ENCODE measurements at places on chromosomes 16 and 17.

GRCh38 chr16:10154389-10154788 is 27.8 kb downstream of the GRIN2A start:
- peaks cover 12% of the 10 kb centered on the region for H3K27me3 ChIP-seq
- no peak overlapping the region for H3K27ac ChIP-seq
- H3K36me3 ChIP-seq, result no peaks in the 10 kb centered on the region
- no peak overlapping the region for H3K4me3 ChIP-seq

GRCh38 chr16:73408311-73408710 is 360.4 kb upstream of the ZFHX3 start:
- peaks cover 9% of the 10 kb centered on the region for H3K4me1 ChIP-seq
- H3K4me3 ChIP-seq, result no peak overlapping the region
- no peak for DNase-seq
- peaks cover 10% of the 10 kb centered on the region for H3K27me3 ChIP-seq
- H3K36me3 ChIP-seq, result no peaks in the 10 kb centered on the region
- no peak overlapping the region for H3K27ac ChIP-seq

GRCh38 chr16:86307514-86307903 is 202.8 kb upstream of the FOXF1 start:
- no peak overlapping the region for H3K4me3 ChIP-seq
- no peaks in the 10 kb centered on the region for H3K36me3 ChIP-seq
- DNase-seq, result no peak
- H3K27me3 ChIP-seq, result peaks cover 25% of the 10 kb centered on the region
- peaks cover 4% of the 10 kb centered on the region for H3K4me1 ChIP-seq
- no peak overlapping the region for H3K27ac ChIP-seq

- H3K27me3 ChIP-seq, result no peaks in the 10 kb centered on the region
- DNase-seq, result no peak
- H3K4me3 ChIP-seq, result no peak overlapping the region
- H3K36me3 ChIP-seq, result no peaks in the 10 kb centered on the region
Measured at GRCh38 chr16:72836985-72837384, 210.9 kb downstream of the ZFHX3 start.

GRCh38 chr16:78364556-78364880 is 265.1 kb downstream of the WWOX start:
- DNase-seq, result no peak
- peaks cover 15% of the 10 kb centered on the region for H3K27me3 ChIP-seq
- H3K4me3 ChIP-seq, result no peak overlapping the region
- no peaks in the 10 kb centered on the region for H3K36me3 ChIP-seq
- peaks cover 12% of the 10 kb centered on the region for H3K4me1 ChIP-seq

DNA sequence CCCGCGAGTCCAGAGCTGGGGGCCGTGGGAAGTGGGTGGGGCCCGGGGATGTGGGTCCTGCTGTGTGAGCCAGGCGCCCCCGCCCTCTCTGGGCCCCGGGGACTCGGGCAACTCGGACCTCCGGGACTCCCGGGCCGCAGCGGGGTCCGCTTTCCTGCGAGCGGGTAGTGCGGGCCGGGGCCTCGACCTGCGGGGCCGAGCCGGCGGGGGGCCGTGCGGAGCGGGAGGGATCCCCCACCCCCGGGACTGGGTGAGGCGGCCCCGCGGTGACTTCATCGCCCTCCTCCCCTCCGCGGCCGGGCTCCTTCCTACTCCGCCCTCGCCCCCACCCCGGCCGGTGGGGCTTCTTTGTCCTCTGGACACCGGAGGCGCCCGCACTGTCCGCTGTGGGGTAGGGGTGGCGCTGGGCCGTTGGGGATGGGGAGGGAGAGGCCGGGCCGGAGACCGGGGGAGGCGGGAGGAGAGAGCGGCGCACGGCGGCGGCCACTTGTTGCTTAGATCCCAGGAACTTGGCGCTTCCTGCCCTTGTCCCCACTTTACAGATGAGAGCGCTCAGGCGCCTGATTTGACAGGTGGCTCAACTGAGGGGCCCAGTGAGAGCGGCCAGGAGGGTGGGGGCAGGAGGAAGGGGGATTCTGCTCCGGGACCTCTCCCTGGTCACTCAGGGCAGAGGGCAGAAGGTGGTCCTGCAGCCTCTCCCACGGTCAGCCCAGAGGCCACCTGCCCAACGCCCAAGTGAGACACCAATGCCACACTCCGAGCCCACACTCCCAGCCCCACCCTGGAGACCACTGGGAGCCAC is 874 bp downstream of the CMTM3 start:
- H3K4me1 ChIP-seq, result peaks cover 33% of the 10 kb centered on the region
- no peak overlapping the region for H3K27ac ChIP-seq
- H3K36me3 ChIP-seq, result peaks cover 7% of the 10 kb centered on the region
- peak overlapping the region; percentile 67 for H3K4me3 ChIP-seq

GRCh38 chr17:19979917-19980770 is 2.5 kb upstream of the AKAP10 start:
- no peak overlapping the region for H3K4me3 ChIP-seq
- H3K27ac ChIP-seq, result no peak overlapping the region
- H3K4me1 ChIP-seq, result peaks cover 19% of the 10 kb centered on the region
- no peak for DNase-seq

GRCh38 chr17:4008441-4009185 is 44.4 kb upstream of the ATP2A3 start:
- peaks cover 27% of the 10 kb centered on the region for H3K36me3 ChIP-seq
- peaks cover 25% of the 10 kb centered on the region for H3K4me1 ChIP-seq
- H3K27ac ChIP-seq, result no peak overlapping the region

DNA sequence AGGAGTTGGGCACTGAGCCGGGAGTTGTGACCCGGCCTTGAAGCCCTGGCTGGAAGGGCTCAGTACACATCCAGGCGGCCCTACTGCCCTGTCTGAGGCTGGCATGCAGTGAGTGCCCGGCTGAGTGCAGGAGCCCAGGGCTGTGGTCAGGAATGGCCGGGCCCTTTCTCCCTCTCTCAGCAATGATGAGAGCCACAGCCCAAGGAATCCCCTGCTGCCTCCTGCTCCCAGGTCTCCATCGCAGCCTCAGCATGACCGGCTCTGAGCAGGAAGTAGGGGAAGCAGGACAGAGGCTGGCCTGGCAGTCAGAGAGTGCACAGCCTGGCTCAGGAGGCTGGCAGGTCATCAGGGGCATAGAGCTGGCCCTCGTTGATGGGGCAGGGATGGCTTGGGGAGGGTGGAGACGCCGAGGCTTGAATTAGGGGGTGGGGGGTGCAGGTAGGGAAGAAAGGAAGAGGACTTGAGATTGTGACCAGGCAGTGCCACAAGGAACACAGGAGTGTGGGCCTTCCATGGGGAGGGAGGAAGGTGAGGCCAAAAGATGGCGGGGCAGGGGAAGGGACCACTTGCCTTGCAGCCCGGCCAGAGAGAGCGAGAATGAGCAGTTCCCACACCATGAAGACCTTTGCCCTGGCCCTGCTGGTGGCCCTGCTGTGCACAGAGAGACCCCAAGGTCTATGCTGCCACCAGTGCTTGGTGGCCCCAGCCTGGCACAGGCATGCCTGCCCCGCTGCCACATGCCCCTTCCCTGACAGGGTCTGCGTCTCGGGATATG is 32.1 kb upstream of the KRT17 start:
- H3K4me1 ChIP-seq, result peaks cover 47% of the 10 kb centered on the region
- no peaks in the 10 kb centered on the region for H3K27me3 ChIP-seq
- no peak overlapping the region for H3K4me3 ChIP-seq
- DNase-seq, result no peak
- no peaks in the 10 kb centered on the region for H3K36me3 ChIP-seq
- peak overlapping the region; percentile 95 for H3K27ac ChIP-seq

GRCh38 chr17:20273741-20274500 is 193.4 kb downstream of the LGALS9B start:
- DNase-seq, result no peak
- H3K27ac ChIP-seq, result peak overlapping the region; percentile 39
- H3K4me3 ChIP-seq, result no peak overlapping the region
- peaks cover 7% of the 10 kb centered on the region for H3K36me3 ChIP-seq
- peaks cover 27% of the 10 kb centered on the region for H3K4me1 ChIP-seq

DNA sequence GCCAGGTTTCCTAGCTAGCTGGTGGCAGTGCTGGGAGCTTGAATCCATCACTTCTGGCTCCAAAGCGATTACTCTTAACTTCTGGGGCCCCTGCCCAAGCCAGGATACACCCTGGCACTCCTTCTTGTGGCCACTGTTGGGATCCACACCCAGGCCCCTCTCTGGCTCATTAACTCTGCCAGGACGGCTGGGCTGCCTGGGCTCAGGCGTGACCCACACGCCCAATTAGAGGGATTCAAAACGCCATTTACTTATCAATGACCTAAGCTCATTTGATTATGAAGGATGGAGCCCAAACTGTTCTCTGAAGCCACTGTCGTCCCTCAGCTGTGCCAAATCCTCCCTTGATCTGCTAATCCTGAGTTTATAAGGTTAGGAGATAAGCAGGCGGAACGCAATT is 79.7 kb upstream of the BRD7 start:
- peaks cover 7% of the 10 kb centered on the region for H3K4me1 ChIP-seq
- H3K4me3 ChIP-seq, result no peak overlapping the region
- DNase-seq, result no peak
- H3K27me3 ChIP-seq, result peaks cover 21% of the 10 kb centered on the region
- no peak overlapping the region for H3K27ac ChIP-seq
- no peaks in the 10 kb centered on the region for H3K36me3 ChIP-seq

DNA sequence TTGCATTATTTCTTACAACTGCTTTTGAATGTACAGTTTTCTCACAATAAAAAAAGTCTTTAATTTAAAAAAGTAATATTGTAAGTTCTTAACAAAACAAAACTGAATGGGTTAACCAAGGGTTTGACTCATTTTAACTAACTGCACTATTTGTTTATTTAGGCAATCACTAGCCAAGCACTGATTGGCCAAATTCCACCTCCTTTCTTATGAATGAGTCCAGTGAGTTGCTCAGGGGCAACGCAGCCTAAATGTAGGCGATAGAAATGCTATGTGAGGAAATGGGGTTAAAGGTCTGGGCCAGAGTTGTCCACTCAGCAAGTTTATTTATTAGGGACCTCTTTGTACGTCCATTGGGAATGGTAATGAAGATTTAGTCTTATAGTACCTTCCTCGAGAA is 89.6 kb upstream of the MAF start:
- no peak overlapping the region for H3K27ac ChIP-seq
- no peaks in the 10 kb centered on the region for H3K36me3 ChIP-seq
- H3K4me3 ChIP-seq, result no peak overlapping the region
- no peaks in the 10 kb centered on the region for H3K4me1 ChIP-seq

- no peaks in the 10 kb centered on the region for H3K27me3 ChIP-seq
- peak overlapping the region; percentile 88 for H3K27ac ChIP-seq
- DNase-seq, result no peak
- no peak overlapping the region for H3K4me3 ChIP-seq
Measured at GRCh38 chr17:17749025-17749772, 67.9 kb downstream of the RAI1 start.

- DNase-seq, result no peak
- H3K27me3 ChIP-seq, result peaks cover 17% of the 10 kb centered on the region
- H3K27ac ChIP-seq, result no peak overlapping the region
- H3K4me1 ChIP-seq, result no peaks in the 10 kb centered on the region
- H3K4me3 ChIP-seq, result no peak overlapping the region
- no peaks in the 10 kb centered on the region for H3K36me3 ChIP-seq
Measured at GRCh38 chr17:2730764-2731353, 18.6 kb downstream of the CCDC92B start.

DNA sequence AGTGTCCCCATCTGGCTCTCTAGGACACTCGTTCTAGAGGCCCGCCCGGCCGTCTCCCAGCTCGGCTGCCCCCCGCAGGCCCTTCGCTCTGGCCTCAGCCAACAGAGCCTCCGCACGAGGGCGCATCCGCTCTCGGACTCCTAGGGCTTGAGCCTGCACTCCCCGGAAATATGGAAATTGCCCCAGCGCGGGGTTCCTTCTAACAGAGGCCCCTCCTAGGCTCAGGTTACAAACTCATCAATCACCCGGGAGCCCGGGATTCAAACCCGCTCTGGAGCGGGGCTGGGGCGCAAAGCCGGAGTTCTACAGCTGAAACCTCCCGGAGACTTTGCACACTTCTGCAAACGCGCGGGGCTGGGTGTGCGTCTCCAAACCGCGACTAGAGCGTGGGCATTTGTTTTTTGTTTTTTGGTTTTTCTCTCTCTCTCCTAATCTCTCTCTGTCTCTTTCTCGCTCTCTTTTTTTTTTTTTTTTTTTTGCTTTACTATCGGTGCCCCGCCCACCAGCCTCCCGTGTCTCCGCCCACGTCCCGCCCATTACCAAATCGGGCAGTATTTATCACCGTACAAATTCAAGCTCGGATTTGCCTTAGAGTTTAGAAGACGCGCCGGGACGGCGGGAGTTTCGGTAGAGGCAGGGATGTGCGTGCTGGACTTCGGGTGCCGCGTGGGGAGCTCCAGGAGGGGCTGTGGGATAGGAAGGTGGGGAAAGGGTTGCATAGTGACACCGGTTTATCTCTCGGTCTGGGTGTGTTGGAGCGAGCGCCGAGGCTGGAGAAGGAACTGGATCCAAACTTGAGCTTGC is 2.4 kb upstream of the FOXL1 start:
- peak overlapping the region; percentile 96 for H3K27ac ChIP-seq
- peak overlapping the region; percentile 84 for H3K4me3 ChIP-seq
- H3K27me3 ChIP-seq, result peaks cover 82% of the 10 kb centered on the region
- H3K4me1 ChIP-seq, result peaks cover 53% of the 10 kb centered on the region
- H3K36me3 ChIP-seq, result no peaks in the 10 kb centered on the region

DNA sequence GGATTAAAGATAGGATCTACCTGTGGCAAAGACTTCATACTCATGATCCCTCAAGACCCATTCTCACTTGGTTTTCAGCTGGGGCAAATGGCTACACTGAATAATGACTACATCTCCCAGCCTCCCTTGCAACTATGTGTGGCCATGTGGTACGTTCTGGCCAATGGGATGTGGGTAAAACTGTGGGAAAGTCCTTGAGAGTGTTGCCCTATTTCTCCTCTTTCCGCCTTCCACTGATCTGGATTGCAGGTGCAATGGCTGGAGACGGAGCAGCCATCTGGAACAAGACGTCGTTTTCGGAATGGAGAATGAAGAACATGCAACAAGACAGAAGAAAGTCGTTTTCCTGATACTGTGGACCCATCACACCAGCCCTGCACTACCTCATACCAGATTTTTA is 48.5 kb downstream of the HAPSTR1 start:
- peaks cover 4% of the 10 kb centered on the region for H3K36me3 ChIP-seq
- H3K27me3 ChIP-seq, result peaks cover 14% of the 10 kb centered on the region
- no peak for DNase-seq
- H3K27ac ChIP-seq, result no peak overlapping the region
- H3K4me3 ChIP-seq, result no peak overlapping the region

GRCh38 chr17:2892305-2892971 is 96.2 kb downstream of the RAP1GAP2 start:
- peaks cover 2% of the 10 kb centered on the region for H3K4me1 ChIP-seq
- no peak for DNase-seq
- no peak overlapping the region for H3K27ac ChIP-seq
- H3K27me3 ChIP-seq, result no peaks in the 10 kb centered on the region

DNA sequence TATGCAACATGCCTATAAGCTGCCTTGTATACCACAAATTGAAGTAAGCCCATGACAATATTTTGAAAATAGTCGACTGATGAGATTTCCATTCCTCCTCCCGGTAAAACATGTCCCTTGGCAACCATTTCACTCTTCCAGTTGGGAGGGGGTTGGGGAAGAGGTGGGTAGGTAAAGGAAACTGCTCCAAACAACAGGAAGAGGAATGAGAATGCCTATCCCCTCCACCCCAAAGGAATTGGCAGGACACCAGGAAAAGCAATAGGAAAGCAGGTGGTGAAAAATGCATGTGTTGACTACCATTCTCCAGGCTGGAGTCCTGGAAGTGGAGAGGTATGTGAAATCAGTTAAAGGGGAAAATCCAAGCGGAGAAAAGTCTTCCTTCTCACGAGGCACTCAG is 455.9 kb upstream of the PSMD7 start:
- no peak overlapping the region for H3K4me3 ChIP-seq
- H3K36me3 ChIP-seq, result no peaks in the 10 kb centered on the region
- peaks cover 20% of the 10 kb centered on the region for H3K27me3 ChIP-seq
- no peak for DNase-seq
